Coronary artery (tissue), 2 donors: ENCODE measurements at places on chromosomes 13 and 19.

GRCh38 chr19:38836983-38837626 is 5.5 kb upstream of the ECH1 start:
- DNase-seq, result no peak

GRCh38 chr13:98721825-98722510 is 30.5 kb downstream of the SLC15A1 start:
- DNase-seq, result no peak

DNA sequence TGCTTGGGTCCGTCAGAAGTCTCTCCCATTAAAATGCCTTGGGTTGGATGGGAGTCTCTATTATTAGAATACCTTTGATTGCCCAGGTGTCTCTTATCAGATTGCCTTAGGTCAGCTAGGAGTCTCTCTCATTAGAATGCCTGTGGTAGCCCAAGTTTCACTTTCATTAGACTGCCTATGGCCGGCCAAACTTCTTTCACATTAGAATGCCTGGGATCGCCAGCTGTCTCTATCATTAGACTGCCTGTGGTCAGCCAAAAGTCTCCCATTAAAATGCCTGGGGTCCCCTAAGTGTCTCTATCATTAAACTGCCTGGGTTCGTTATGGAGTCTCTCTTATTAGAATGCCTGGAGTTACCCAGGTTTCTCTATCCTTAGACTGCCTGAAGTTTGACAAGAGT is 1476.7 kb downstream of the UQCRFS1 start:
- no peak for DNase-seq

DNA sequence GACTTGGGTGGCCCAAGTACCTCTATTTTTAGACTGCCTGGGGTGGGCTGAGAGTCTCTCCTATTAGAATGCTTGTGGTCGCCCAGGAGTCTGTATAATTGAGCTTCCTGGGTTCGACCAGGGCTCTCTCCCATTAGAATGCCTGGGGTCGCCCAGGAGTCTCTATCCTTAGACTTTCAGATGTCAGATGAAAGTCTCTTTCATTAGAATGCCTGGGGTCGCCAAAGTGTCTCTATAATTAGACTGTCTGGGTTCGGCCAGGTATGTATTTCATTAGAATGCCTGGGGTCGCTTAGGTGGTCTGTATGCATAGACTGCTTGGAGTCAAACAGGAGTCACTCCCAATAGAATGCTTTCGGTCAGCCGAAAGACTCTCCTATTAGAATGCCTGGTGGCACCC is 1471.7 kb downstream of the UQCRFS1 start:
- DNase-seq, result peak; percentile 31

- no peak for DNase-seq
Measured at GRCh38 chr19:38183251-38183897, 40.6 kb downstream of the DPF1 start.

- no peak for DNase-seq
Measured at GRCh38 chr13:48750588-48751383, 97.1 kb downstream of the CYSLTR2 start.

- peak; percentile 63 for DNase-seq
Measured at GRCh38 chr13:110440946-110441731, 120.4 kb downstream of the RAB20 start.

- DNase-seq, result no peak
Measured at GRCh38 chr19:40348961-40349507, 539 bp downstream of the PLD3 start.

- peak; percentile 89 for DNase-seq
Measured at GRCh38 chr19:18292810-18293641, 11.6 kb upstream of the JUND start.

- DNase-seq, result no peak
Measured at GRCh38 chr13:33730619-33731018, 87.3 kb upstream of the RFC3 start.

- DNase-seq, result no peak
Measured at GRCh38 chr19:41601771-41602170, 25.1 kb downstream of the CEACAM4 start.

DNA sequence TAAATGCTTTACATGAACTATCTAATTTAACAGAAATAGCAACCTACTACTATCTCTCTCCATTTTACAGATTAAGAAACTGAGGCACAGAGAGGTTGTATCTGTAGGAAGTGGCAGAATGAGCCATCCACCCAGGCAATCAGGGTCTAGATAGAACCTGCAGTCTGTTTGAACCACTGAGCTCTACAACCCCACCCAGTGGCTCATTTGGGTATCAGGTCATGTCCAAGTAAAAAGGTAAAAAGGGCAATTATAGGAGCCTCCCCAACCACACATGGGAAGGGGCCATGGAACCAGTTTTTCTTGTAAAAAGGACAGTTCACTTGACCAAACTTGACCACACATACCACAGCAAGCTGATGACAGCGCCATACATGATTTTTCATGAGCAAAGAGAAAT is 92.9 kb upstream of the SGCG start:
- DNase-seq, result no peak

- no peak for DNase-seq
Measured at GRCh38 chr13:79112016-79112415, 294.0 kb downstream of the RBM26 start.

GRCh38 chr13:52811841-52812240 is 36.6 kb downstream of the PCDH8 start:
- no peak for DNase-seq

GRCh38 chr19:1274081-1274851 is 1.1 kb upstream of the FAM174C start:
- no peak for DNase-seq

DNA sequence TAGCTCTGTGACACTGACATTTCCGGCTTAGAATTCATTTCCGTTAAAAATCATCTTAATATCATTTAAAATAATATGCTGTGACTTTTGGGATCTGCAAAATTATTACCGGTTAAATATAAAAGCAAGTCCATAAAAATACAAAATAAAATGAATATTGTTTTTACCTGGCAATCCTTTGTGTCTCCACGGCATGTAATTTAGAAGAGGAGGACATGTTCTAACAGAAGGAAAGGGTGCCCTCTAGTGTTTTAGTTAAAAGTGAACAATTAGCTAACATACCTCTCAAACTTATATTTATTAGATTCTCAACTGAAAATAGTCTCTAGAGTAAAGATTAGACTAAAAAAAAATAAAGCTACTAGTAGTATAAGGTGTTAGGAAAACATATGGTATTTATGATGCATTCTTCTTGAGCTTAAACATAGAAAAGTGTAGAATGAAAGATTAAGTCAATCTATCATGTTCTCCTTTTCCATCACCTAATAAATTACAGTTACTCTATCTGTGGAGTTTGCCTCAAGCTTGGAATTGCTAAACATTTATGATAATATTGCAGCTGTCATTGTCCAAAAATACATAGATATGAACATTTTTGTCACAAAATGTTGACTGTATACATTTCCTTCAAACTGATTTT is 676.7 kb upstream of the SPRY2 start:
- DNase-seq, result no peak

DNA sequence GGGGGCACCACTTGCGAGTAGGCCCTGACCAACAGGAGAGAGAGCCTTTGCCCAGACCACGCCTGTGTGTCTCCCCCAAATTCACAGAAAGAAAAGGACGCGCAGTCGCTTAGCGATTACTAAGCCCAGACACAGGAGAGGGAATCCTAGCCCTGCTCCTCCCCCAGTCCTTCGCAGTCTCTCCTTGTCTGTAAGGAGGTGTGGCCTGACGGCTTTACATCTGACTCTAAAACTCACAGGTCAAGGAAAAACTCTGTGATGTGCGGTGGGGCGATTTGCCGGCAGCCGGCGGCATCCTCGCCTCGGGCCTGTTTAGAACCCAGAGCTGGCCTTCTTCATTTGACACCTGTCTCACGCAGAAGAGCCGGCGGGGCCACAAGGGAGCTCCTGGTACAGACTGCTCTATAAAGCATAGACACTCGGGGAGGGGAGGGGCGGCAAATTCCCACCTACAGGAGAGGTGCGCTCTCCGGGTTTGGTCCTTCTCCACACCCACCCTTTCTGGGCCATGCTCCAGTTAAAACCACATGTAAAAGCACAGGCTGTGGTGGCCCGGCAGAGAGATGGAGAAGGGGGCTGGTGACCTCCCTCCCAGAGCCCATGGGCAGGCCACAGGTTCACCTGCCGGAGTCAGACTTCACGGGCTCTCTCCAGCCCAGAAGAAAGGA is 17.8 kb downstream of the GPR12 start:
- DNase-seq, result no peak

- no peak for DNase-seq
Measured at GRCh38 chr13:81211713-81212112, 870.8 kb upstream of the SPRY2 start.

DNA sequence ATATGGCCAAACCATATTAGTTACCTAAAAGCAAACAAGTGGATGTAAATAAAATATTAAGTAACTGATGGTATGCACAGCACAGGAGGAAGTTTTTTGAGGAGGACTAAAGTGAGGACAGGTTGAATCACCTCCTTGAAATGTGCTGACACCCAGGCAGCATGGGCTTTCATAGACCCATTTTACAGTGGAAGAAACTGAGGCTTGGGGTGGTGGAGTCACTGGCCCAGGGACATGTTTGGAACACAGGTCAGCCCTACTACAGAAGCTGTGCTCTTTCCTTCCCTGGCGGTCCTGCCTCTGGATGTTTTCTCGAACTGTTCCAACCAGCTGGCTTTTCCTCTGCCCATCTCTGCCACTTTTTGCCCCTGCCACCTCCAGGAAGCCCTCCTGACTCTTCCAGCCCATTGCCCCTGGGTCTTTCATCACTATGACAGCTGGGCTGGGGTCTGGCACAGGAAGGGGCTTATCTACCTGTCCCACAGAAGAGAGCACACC is 11.2 kb upstream of the PTPRS start:
- no peak for DNase-seq

- DNase-seq, result no peak
Measured at GRCh38 chr13:74090869-74091605, 43.2 kb downstream of the KLF12 start.

DNA sequence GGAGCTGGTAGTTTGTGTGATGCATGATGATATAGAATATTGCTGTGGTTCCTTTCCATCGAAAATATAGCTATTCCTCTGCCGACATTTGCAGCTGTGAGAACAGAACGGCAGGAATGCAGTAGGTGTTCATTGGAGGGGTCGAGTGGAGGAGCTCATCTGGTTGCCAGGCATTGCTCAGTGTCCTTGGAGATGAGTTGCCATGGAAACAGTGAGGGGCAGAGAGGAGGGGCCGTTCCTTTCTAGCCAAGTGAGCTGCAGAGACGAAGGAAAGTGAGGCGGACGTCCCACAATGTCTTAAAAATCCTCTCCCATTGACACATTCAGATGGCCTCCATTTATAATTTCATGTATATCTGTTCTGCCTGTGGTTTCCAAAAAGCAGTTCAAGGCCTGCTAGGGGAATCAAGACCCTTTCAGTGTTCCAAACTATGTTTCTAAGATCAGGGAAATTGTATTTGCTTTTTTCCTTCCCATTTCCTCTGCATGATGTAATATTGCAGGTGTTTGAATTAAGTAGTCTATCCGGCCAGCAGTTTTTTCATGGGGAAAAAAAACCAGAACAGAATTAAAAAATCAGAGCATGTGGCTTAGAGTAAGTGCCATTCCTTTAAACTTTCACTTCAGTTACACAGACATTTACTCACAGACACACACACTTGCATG is 41.2 kb upstream of the ZNF835 start:
- DNase-seq, result no peak

- DNase-seq, result no peak
Measured at GRCh38 chr19:4586691-4587090, 27.2 kb upstream of the SEMA6B start.

DNA sequence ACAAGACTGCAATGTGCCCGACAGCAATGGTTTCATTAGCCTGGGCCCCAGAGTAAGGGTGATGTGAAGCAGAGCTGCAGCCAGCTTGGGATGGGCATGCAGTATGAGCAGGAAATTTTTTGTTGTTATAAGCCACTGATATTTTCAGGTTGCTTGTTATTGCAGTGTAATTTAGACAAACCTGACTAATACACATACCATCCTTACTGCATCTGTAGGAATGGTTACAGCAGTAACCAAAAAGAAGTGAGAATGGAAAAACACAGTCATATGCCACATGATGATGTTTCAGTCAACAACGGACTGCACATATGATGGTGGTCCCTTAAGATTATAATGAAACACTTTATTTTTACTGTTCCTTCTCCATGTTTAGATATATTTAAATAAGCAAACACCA is 8.6 kb upstream of the POMP start:
- no peak for DNase-seq

DNA sequence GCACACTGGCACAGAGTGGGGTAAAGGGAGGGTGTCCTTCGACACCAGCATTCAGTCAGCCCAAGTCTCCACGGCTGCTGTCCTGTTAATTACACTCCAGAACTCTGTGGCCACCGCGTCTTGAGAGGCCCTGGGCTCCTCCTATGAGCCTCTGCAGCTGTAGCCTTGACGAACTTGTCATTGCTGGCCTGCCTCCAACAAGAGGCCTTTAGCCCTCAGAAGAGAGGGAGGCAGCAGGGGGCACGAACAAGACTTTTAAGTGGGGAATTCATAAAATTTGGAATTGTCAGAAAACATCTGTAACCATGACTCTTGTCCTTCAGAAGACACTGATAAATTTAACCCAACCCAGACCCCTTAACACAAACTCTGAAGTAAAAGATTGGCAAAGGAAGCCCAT is 241.9 kb downstream of the UQCRFS1 start:
- no peak for DNase-seq

GRCh38 chr13:79637133-79637763 is 156.3 kb downstream of the NDFIP2 start:
- no peak for DNase-seq

DNA sequence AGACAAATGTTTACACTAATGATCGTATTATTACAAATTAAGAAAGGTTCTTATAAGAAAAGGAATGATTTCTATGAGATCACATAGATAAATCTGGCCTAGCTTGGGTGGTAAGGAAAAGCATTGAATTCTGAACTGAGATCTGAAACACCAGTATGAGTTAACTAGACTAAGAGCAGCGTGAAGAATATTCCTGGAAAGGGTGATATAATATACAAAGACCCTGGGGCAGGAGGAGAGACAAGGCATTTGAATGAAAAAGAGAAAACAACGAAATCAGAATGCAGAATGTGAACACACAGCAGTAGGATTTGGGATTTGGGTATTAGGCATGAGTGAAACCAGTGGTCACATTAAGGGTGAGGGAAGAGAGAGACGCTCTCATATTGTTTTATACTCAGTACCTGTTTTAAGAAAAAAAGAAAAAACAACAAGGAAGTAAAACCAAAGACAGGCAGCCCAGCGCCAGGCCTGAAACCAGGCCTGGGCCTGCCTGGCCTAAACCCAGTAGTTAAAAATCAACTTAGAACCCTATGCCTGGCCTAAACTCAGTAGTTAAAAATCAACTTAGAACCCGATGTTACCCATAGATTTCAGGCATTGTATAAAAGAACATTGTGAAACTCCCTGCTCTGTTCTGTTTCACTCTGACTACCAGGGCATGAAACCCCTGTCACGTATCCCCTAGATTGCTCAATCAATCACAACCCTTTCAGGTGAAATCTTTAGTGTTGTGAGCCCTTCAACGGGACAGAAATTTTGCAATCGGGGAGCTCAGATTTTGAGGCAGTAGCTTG is 287.1 kb downstream of the ITGBL1 start:
- DNase-seq, result no peak

DNA sequence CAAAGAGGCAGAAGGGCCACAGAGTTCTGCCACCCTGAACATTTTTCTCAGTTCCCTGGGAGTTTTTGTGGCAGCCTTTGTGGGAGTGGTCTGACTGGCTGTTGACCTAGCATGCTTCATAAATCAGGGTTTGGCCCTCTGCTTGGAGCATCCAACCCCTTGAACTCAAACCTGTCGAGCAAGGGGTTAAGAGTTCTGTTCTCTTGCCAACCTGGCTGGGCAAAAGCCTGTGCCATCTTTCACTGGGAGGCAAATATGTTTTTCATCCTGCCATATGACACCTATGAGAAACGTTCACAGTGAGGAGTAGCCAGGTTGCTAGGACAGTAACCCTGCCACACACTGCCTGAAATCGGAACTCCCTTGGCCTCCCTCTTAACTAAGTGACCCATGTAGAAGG is 7.7 kb upstream of the TEX26 start:
- DNase-seq, result no peak
